ENCODE measurements at places on chromosomes 2 and 18.

DNA sequence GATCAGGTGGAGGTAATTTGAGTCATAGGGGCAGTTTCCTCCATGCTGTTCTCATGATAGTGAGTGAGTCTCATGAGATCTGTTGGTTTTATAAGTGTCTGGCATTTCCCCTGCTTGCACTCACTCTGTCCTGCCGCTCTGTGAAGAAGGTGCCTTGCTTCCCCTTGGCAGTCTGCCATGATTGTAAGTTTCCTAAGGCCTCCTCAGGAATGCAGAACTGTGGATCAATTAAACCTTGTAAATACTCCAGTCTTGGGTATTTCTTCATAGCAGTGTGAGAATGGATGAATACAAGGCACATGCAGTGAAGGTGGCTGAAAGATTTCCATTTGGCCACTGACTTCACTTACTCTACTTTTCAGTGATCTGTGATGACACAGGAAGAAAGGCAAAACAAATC lies 133.7 kb downstream of the SH3BP4 start:
- no peak for DNase-seq

GRCh38 chr2:241798631-241799521 lies 10.1 kb upstream of the NEU4 start:
- peak; percentile 2 for DNase-seq

DNA sequence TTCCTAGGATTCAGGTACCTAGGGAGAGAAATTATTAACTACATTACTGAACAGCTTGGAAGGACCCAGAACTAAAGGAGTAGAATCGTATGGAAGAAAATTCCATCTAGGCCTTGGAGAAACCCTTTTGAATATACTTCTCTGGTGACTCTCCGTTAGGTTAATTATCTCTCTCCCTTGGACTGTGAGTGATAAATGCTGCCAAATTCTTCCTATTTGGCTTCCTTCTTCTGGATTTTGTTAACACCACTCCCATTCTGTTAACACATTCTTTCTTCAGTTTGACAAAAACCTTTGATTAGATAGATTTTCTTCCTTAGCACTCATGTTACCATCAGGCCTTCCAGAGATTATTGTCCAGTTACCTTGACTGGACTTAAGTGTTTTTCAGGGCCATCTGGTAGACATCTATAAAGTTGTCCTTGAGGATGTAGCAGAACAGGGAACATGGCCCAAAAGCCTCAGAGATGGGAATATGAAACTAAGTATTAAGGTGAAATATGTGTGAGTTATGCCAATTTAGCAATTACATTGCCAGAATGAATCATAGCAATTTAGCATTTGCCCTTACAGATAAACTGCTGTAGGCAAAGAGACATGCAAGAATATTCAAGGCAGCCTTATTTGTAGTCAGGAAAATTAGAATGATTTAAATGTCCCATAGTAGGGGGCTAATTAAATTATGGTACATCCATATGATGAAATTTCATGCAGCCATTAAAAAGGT lies 6.7 kb downstream of the CYP27A1 start:
- no peak for DNase-seq

DNA sequence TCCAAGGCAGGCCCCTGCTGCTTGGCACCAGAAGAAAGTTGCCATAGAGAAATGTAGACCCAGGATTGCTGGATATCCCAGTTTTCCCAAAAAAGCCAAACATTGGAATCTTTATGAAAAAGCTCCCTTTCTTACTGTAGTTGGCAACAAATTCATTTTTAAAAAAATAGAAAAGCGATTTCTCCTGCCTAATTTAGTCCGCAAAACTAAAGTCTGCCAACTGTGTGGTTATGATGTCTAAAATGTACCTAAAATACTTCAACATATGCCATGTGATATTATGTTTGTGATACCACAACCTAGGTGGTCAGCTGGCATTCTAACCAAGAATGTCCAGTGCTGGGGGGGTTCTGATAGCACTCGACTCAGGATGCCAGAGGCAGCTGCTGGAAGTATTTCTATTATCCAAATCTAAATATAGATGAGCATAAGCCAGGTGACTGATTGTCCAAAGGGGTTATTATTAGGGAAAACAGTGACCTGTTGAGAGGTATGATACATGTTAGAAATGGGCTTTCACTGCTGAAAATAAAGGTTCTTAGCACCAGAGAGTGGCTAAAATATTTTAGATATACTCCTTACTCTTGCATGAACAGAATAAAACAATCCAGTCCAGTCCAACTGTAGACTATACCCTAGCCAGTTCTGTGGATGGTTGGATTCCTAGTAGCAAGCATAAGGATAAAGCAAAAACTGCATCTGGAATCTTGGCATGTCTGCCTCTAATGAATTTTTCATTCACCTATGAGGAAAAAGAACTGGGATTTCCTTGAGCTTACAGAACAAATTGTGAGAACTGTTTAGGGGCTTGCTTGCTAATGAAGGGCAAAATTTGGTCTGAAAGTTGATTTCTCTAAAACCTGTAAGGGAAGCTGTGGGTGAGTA lies 101.7 kb downstream of the STK39 start:
- no peak for DNase-seq

DNA sequence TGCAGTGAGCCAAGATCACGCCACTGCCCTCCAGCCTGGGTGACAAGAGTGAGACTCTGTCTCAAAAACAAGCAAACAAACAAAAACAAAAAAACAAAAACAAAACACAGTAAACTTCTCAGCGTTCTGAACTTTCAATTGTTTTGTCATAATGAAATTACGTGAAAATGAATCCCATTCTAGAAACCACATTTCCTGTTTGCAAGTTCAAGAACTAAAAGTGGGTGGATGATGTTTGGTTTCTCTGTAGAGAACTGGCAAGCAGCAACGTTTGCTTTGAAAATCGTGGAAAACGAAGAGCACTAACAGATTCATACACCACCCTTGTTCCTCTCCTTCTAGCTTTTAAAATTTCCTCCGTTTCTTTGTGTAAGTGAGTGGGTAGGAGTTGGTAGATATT lies 226.1 kb upstream of the LYPD1 start:
- no peak for DNase-seq

GRCh38 chr18:11260961-11261461 lies 111.6 kb upstream of the PIEZO2 start:
- no peak for DNase-seq

DNA sequence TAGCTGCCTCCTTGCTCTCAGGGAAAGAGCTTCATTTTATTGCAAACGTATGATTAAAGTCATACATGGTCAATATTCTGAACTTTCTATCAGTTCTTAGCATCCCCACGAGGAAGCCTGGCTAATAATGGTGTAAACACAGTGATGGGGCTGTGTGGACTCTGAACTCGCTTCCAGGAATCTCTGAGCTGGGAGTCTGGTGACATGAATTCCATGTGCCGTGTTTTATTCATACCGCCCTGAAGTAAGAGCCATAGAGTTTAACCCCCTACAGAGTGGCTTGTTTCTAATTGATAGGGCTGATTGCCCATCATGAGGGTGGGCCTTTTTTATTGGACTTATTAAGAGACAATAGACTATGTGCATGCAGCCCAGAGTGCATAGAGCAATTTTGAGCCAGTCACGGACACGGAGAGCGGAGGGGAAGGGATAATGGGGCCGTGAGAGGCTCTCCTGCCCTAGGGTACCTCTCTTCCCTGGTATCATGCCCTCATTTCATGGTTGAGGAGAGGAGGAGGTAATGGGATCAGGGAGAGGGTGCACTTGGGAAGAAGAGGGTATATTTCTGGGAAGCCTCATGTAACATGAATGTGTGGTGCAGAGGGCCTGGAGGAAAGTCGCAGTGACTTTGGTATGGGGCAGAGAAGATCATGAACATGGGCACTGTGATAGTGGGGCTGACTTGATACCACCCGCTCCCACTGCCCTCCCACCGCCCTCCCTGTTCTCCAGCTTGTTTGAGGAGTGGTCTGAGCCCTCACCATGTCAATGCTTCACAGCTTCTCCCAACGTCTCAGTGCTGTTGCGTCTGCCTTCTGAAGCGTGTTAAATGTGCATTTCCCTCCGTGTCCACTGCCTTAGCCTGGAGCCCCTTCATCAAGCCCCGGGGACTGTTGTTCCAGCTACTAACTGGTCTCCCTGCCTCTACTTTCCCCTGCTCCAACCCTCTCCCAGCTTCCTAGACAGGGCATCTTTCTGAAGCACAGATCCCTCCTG lies 73.2 kb downstream of the IL1R2 start:
- DNase-seq: no peak

GRCh38 chr18:44651478-44651877 lies 29.2 kb upstream of the SETBP1 start:
- DNase-seq: no peak

DNA sequence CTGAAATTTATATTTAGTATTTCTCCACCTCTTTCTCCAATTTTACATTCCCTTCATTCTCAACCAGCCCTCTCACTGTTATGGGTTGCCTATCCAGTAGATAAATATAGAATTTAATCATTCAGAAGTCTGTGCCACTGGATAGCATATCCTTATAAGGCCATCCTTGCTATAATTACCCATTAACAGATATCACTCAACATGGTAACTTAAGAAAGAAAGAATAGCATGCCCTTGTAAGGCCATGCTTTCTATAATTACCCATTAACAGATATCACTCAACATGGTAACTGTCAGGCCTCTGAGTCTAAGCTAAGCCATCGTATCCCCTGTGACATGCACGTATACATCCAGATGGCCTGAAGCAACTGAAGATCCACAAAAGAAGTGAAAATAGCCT lies 1137.4 kb upstream of the FAM98A start:
- DNase-seq: no peak

Data from stimulated activated naive CD8-positive, alpha-beta T cell treated with anti-CD3 and anti-CD28 coated beads, Interleukin-15, Interleukin-2, amounts not matched to agents 100 U/mL and 50 U/mL, for 24 hours (primary cell).